Fibroblast of pulmonary artery (primary cell): ENCODE measurements at places on chromosomes 11 and 22.

GRCh38 chr11:65013888-65014725, at the start of gene ARL2:
TSS of gene ARL2 (plus strand) at chr11:65014160. CDS start at chr11:65014208, 48 bp downstream.
- peak; percentile 89 for DNase-seq

DNA sequence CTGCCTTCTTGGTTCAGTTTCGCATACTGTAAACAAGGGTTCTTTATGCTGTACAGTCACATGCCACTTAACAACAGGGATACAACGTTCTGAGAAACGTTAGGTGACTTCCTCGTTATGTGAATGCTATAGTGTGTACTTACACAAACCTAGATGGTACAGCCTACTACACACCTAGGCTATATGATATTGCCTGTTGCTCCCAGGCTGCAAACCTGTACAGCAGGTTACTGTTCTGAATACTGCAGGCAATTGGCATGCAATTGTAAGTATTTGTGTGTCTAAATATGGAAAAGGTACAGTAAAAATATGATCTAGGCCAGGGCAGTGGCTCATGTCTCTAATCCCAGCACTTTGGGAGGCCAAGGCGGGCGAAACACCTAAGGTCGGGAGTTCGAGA, 85.7 kb upstream of the PRDM11 start:
- no peak for DNase-seq

DNA sequence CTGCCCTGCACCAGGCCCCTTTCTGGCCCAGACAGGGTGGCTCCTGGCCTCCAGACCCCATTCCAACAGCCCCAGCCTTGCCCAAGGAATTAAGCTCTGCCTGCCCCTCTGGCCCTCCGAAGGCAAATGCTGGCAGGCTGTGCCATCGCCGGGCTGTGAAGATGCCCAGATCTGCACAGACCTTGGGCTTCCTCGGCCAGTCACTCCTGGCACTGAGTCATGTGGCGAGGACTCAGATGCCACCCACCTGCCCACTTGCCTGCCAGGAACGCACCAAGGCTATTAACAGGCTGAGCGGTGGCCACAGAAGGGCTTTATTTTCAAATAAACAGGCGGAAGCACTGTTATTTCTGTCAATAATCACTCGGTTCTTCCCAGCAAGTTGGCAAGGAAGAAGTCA, 50.3 kb upstream of the TTLL12 start:
- no peak for DNase-seq

DNA sequence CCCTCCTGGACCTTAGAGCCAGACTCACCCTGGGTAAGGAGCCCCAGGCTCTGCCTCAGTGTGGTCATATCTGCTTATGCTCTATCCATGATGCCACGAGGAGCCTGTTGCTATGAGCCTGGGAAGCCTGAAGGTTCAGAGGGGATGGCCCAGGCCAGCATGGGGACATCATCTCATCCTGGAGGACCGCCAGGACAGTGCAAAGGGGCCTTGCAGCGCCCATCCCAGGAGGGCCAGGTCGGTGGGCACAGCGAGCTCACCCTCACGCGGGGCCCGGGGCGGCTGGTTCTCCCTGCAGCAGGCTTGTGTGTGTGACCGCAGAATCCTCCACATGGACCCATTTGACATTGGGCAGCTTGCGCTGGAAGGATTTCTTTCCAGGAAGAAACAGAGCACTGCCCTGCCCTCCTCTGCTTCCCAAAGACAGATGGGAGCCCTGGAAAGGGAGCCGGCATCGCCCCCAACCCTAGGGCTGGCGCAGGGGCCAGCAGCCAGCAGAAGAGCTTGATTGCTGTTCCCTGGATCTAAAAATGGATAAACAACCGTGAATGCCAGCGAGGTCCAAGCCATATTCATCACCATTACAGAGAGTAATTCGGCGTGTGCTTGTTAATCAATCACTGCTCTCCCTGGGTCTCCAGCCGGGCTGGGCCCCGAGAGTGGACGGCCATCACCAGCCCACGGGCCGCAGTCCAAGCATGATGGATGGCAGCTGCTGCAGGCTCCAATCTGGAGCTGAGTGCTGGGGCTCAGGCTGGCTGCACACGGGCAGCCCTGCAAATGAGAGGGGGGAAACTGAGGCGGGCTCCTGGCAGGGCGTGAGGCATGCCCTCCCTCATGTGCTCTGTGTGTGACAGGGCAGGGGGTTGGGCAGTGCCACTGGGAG, 739.7 kb downstream of the BRD1 start:
- DNase-seq = no peak

- DNase-seq = no peak
These were observed 20.0 kb upstream of the NDUFC2 start for GRCh38 chr11:78099666-78100065.
